ENCODE measurements at places on chromosomes 4 and X. TPM values are rescaled to one million over a fixed set of nuclear protein-coding genes. Genes with fewer than 3 reads are reported as not detected.

DNA sequence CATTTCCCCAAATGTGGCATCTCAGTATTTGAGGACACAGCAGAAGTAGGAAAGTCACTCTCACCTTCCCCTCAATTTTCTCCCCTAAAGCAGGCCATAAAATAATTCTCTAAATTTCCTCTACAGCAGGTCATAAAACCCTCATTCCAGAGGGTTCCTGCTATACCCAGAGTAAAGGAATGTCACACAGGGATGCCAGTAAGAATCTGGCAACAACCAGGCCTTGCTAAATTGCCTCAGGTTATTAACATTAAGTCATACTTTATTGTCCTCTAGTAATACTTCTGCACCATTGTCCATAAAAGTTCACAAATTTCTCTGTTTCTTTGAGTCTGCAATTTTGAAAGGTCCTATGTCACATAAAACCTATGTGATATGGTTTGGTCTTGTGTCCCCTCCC lies 685.7 kb upstream of the SLIT2 start:
- no peak for DNase-seq

GRCh38 chr4:179605196-179605595 lies 2163.0 kb upstream of the AGA start:
- no peak for DNase-seq

GRCh38 chrX:41090568-41091238 lies 5.5 kb downstream of the USP9X start:
- DNase-seq, result no peak

DNA sequence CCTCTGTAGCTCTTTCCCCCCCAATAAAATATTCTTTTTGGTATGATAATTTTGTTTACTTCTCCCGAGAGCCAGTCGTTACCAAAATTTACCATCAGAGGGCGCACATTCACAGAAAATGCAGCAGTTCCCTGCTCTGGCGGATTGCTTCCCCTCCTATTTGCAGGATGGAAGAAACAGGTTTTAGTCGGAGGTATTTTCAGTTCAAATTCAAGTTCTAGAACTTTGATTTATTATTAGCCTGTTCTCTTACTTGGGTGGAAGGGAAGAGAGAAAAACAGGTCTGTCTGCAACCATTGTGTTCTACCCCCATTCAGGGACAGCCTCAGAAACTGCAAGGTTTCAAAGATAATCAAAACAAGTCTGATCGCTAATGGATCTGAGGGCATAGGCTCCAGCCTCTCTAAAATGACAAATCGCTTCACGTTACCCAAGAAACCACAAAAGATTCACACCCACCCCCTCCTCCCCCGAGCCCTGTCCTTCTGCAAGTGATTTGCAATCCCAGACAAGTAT lies 263.8 kb upstream of the RPS6KA3 start:
- DNase-seq, result peak; percentile 14

DNA sequence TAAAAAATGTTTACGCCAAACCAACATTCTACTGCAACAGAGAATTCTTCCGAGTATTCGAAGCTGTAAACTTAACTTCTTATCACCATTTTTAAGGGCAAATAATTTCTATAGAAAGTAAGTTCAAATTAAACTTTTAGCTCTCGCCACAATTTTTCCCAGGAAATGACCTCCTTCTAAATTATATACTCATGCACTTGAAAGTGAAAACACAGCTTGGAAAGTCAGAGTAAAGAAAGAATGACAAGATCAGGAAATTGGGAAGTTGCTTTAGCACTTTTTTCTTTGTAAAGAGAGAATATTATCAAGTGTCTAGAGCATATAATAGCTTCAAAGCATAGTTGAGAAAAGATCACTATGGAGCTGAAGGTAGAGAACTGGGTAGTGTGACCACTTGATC lies 1.2 kb downstream of the CYBB start:
- no peak for DNase-seq

- no peak for DNase-seq
These were observed 204.6 kb upstream of the SLIT2 start for GRCh38 chr4:20046931-20047677.

DNA sequence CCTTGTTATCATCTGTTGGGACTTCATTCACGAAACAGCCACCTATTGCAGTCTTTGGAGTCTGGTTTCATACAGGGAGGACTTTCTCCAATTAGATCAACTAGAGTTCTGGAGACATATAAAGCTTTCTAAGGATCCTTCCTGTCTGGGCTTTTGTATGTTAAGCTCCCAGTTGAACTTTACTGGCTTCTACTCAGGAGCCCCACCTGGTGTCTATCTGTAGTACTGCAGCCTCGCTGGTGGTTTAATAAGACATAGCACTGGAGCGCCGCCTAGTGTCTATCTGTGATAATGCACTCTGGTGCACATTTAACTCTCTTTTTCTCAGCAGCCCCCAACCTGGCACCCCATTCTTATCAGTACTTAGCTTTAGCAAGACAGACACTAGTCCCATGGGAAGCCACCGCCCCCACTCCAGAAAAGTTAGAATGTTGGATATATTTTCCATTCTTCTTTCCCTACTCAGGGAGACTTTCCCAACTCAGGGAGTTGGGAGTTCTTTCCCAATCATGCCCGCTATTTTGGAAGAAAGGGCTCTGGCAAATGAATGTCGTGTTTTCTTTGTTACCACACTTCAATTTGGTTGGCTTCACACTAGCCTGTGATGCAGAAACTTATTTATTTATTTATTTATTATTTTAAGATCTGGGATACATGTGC lies 36.9 kb upstream of the SYTL4 start:
- no peak for DNase-seq

- no peak for DNase-seq
These were observed 127.8 kb downstream of the RPA4 start for GRCh38 chrX:97011540-97011939.

GRCh38 chr4:48296365-48296764 lies 26.7 kb upstream of the TEC start:
- DNase-seq, result no peak

- no peak for DNase-seq
These were observed 49.0 kb downstream of the SYTL5 start for GRCh38 chrX:38055170-38055847.

DNA sequence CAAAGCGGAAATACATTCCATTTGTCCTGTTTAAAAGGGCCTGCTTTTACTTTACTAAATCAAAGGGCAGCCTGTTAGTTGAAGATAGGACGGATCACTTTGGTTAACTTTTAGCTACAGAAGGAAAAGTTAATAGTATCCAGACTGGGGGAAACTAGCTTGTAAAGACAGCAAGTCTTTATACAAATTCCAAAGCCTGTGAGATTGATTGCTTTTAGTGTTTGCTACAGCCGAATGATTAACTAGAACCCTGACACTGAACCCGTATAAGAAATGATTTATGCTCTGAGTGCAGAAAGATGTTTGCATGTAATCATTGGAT lies 93.4 kb downstream of the FRAS1 start:
- DNase-seq, result no peak

The CRMP1 gene
- 555 TPM for total RNA-seq
